ENCODE measurements at places on chromosomes 7 and 10. TPM values are rescaled to one million over a fixed set of nuclear protein-coding genes. Genes with fewer than 3 reads are reported as not detected.

SEMA3D gene
- 5.5 TPM for total RNA-seq

GIMAP4 gene
- not detected for total RNA-seq

CYP2E1 gene
- total RNA-seq = 0.03 TPM

KEL gene
- total RNA-seq = 0.08 TPM

POLR2J2 gene
- total RNA-seq = 1.6 TPM

STRIP2 gene
- 16.7 TPM for total RNA-seq

MET gene
- total RNA-seq = 121 TPM

ZYX gene
- 34.6 TPM for total RNA-seq

ASZ1 gene
- not detected for total RNA-seq

DNA sequence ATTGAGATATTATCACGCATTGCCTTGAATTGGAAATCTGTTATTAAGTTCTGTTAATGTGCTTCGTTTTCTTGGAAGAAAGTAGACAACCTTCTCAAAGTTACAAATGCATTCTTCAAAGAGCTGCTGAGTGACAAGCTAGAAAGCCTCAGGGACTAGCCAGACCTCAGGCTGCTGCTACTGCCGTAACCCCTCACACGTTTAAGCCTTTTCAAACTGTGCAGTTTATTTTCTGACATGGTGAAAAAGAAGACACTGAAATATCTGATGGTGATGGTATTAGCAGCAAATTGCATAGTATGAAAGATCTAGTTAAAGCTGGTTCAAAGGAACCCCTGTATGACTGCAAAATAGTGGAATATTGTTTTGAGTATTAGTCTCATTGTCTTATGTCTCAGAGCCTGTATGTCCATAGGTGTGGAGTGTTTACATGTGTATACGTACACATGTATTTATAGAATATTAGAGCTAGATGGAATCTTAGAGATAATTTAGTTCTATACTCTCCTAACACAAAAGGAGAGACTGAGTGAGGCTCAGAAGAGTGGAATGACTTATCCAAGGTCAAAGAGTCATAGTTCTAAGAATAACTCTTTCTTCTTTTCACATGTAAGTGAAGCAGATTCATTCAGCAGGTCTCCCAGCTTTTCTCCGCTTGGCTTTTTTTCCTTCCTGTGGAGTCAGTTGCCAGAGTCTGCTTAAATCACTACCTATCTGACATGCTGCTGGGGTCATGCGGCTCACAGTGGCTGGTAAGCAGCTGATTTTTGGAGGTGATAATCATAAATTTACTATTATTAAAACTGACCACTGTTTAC lies 431.9 kb downstream of the PLXDC2 start:
- no peak for DNase-seq

DNA sequence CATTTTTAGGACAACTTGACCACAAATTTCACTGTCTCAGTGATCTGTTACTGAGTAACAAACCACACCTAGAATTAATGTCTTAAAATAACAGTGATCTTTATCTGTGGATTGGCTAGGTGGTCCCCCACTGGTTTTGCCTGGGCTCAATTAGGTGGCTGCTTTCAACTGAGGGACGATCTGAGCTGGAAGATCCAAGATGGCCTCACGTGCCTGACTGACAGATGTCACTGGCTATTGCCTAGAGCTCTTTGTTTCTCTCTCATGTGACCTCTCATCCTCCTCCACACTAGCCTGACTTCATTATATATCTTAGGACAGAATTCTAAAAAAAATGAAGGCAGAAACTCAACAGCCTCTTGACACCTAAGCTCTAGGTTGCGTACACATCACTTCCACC lies 59.7 kb downstream of the HACD1 start:
- DNase-seq = no peak

DNA sequence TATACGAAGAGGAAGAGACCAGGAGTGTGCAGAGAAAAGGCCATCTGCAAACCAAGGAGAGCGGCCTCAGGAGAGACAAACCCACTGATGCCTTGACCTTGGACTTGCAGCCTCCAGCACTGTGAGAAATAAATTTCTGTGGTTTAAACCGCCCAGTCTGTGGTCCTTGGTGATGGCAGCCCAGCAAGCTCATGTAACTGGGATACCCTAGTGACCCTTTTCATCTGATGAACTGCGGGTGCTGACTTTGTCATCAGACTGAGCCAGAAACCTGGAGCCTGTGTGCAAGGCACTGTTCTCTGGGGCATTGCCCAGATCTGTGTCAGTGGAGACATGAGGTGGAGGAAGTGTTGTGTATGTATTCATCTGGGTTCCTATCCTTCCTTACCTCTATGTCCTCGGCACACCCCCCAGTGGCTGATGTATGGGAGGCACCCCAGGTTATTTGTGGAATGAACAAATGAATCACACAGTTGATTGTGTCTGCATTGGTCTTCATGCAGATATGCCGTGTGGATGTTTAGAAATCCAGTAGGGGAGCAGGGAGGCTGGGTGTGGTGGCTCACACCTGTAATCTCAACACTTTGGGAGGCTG lies 64.5 kb upstream of the BTBD16 start:
- no peak for DNase-seq

- DNase-seq = no peak
Observed at GRCh38 chr10:48691812-48692528, 7.3 kb downstream of the WDFY4 start.

DNA sequence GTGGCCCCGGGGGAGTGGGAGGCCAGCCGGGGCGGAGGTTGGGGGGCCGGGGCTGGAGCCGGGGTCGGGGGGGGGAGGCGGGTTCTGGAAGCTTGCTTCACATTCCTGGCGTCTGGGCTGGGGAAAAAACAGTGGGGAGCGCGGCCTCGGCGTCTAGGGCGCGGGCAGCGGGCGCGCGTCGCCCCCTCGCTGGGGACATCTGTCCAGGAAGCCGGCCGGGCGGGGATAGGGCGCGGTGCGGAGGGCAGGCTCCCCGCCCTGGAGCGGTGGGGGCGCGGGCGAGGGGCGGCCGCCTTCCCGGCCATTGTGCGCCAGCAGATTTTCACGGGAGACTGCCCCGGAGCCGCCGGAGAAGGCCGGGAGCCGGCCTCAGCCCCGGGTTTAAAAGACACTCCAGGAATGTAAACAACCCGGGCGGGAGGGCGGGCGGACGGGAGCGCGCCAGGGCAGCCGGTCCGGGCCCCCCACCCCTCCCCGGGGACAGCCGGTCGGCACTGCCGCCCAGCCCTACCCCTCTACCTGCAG lies 1.4 kb downstream of the ZMIZ1 start:
- DNase-seq = peak; percentile 47

GRCh38 chr7:517774-518629 lies 1.6 kb downstream of the PDGFA start:
- peak; percentile 55 for DNase-seq

GRCh38 chr7:77395626-77396025 lies 20.5 kb downstream of the GSAP start:
- DNase-seq = no peak

All from SJCRH30 (cell line).